Osteocyte (in vitro differentiated cells): ENCODE measurements at places on chromosomes 11 and 22. TPM values are rescaled to one million over a fixed set of nuclear protein-coding genes. Genes with fewer than 3 reads are reported as not detected.

DNA sequence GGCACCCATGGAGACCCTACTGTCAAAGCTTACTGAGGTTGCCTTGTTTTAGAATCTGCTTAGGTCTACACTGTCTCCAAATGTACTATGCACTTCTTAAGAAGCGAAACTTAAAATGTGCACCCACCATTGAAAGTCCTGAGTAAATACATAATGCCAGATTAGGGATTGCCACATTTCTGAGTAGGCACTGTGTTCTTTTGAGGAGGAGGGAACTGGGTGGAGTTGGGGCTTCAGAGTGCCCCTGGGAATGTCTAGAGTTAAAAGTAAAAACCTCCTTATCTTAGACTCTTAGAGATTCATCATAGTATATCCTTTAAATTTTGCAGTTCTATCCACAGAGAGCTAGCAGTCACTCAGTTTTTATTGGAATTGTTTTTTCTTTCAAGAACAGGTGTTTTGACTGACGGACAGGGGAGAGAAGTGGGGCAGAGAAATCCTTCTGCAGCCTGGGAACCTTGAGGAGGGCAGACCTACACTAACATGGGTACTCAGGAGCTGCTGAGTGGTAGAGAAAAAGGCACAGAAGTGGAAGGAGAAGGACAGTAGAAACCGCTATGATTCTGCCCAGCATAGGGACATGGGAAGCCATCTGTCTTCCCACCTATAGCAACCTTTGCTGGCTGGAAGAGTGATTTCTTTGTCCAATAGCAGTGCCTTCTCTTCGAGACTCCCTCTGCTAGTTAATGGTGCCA lies 33.4 kb upstream of the MICAL2 start:
- DNase-seq: no peak

- DNase-seq: no peak
Measured at GRCh38 chr11:3022300-3022967, 30.3 kb upstream of the NAP1L4 start.

DNA sequence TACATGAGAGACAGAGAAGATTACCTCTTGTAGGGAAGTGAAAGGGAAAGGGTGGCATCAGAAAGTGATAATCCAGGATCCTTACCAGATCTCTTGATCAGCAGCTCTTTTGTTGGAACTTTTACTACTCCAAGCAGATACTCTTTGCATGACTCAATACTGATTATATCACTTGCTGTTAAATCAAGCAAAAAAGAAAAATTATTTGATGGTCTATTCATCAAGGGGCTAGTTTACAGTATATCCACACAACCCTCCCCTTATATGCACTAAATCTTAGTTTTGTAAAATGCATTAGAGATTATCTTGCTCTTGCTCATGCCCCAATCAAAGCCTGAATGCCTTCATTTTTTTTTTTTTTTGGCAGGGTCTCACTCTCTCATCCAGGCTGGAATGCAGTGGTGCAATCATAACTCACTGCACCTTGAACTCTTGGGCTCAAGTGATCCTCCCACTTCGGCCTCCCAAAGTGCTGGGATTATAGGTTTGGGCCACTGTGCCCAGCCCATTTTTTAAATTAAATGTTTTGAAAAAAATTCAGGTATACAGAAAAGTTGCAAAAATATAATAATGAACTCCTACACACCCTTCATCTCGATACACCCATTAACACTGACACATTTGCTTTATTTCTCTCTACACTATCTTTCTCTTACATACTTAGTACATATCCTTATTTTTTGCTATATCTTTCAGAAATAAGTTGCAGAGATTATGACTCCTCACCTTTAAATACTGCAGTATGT lies 76.1 kb upstream of the UCP3 start:
- DNase-seq: no peak

- no peak for DNase-seq
Measured at GRCh38 chr22:39814899-39815298, 78.7 kb downstream of the ENTHD1 start.

GRCh38 chr11:96105197-96105895 lies 181.4 kb upstream of the MTMR2 start:
- DNase-seq: no peak

DNA sequence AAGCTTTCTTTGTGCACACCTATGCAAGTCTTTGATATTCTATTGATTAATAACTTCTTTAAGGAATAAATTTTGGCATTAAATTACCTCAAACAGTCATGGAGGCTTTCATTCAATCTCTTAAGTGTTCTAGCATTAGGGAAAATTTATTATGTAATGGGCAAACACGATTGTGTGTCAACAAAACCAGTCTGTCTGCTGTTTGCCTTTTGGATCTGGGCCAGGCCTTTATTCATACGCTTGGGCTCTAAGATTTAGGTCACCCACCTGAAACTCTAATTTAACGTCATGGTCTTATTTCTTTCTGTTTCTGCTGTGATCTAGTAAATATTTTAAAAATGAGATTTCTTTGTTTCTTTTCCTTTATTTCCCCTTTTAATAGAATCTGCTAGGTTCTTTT lies 1270.6 kb downstream of the LRRC4C start:
- DNase-seq: no peak

DNA sequence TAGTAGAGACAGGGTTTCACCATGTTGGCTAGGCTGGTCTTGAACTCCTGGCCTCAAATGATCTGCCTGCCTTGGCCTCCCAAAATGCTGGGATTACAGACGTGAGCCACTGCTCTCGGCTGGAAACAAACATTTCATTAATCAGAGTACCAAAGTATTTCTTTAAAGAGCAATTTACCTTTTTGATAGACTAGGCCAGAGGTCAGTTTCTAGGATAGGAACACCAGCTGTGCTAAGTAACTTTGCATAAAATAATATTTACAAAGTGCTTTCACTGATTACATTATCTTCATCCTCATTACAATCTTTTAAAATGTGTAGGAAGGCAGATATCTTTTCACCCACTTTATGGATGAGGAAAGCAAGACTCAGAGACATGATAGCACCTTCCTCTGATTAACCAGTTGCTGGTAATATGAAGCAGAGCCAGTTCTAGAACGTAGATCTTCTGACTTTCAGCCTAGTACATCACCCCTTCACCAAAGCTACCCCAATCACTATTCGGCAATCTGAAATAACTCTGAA lies 355.2 kb downstream of the SOX6 start:
- no peak for DNase-seq

DNA sequence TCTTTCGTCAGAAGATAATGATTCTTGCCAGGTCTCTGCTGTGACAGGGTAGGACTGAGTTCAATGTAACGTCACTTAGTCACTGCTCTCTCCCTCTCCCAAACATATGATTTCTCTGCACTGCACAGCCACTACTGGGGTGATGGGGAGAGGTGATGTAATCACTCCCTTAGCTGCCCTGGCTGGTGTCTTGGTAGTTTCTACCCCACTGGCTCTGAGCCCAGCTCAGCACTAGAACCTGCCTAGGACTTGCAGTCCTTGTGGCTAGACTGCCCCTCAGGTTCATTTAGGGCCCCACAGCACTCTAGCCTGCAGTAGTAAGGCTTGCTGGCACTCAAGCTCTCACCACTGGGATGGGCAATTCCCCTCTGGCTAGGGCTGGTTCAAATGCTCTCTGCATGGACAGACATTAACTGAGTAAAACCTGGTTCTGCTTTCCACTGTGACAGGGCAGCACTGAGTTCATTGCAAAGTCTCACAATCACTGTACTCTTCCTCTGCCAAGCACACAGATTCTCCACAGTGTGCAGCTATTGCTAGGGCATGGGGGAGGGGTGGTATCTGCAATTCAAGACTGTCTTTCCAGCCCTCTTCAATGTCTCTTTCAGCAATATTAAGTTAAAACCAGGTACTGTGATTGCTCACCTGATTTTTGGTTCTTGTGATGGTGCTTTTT lies 571.4 kb upstream of the FAT3 start:
- DNase-seq: no peak

GRCh38 chr11:32960553-32961164 lies 55.0 kb upstream of the DEPDC7 start:
- DNase-seq: no peak

DNA sequence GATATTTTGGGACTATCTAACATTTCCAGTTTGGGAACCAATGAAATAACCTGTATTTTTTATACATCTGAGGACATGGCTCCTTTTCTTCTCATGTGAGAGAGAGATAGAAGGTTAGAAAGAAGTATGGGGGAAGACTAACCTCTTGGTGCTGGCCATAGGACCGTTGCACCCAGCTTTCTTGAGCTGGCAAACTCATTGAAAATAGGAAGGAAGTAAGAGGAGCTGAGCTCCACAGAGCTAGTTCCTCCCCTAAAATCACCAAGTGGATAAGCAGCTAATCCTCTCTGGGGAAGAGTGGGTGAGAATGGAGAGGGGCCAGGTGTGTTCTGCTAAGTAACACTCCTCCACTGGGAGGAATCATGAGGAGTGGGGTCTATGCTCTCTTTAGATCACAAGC lies 387.4 kb upstream of the CADM1 start:
- no peak for DNase-seq

GRCh38 chr11:12206529-12206928 lies 96.1 kb downstream of the MICAL2 start:
- no peak for DNase-seq

MCM5 gene
- total RNA-seq: 26.4 and 28.5 TPM in 2 replicates

OR5P2 gene
- total RNA-seq: not detected in 2 replicates

OTOG gene
- total RNA-seq: not detected in 2 replicates

CARNS1 gene
- 0.24 and 0.27 TPM in 2 replicates for total RNA-seq

P2RY2 gene
- not detected in 2 replicates for total RNA-seq

SESN3 gene
- total RNA-seq: 84.8 and 91.6 TPM in 2 replicates

CHRDL2 gene
- total RNA-seq: not detected in 2 replicates

UBQLN3 gene
- not detected in 2 replicates for total RNA-seq

HYLS1 gene
- total RNA-seq: 4.5 and 5.1 TPM in 2 replicates

CASP4 gene
- 25.1 and 25.8 TPM in 2 replicates for total RNA-seq
